ENCODE measurements at places on chromosomes 3 and 15.

- DNase-seq = peak; percentile 49
Measured at GRCh38 chr3:102673271-102674115, 238.7 kb downstream of the ZPLD1 start.

GRCh38 chr15:39920510-39921273, 626 bp upstream of the GPR176 start:
- DNase-seq = peak; percentile 78

- no peak for DNase-seq
Measured at GRCh38 chr15:58418135-58418534, 13.7 kb upstream of the LIPC start.

DNA sequence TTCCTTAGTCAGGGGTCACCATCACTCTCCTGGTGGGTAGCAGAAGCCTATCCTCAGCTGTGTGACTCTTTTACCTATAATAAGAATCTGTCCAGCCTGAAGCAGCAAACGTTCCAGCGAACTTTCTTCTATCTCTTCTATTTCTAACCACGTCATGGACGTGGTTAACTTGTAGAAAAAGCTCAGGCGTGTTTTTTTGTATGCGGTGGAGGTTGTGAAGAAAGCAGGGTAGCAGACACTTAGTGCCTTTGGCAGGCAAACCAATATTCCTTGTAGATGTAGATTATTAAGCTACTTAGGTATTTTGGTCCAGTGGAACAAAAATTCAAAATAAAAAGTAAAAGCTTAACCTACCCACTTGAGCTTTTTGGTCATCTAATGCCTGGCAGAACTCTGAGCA, 31.8 kb upstream of the GPR171 start:
- DNase-seq = no peak

DNA sequence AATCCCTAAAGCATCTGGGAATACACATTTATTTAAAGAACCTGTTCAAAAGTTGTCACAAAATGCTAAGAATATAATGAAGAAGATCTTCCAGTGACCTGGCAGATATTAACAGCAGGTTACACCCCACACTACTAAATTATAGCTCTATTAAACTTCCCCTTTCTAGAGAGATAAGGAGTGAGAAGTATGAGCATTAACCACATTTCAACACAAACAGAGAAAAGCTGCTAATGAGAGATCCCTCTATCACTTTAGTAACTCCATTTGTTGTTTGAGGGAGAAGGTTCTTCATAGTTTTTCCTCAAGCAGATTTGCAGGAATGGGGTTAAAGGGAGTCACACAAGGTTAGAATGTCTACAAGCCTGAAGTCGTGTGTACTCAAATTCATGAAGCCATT, 3.6 kb downstream of the COL8A1 start:
- no peak for DNase-seq

GRCh38 chr3:12258911-12259310, 30.0 kb upstream of the PPARG start:
- no peak for DNase-seq

GRCh38 chr15:94703596-94703995, 472.2 kb downstream of the MCTP2 start:
- no peak for DNase-seq

GRCh38 chr3:44554626-44555592, at the start of gene ZKSCAN7:
TSS of gene ZKSCAN7 (plus strand) at chr3:44555193. CDS start at chr3:44557048, 1,855 bp downstream.
- DNase-seq = peak; percentile 46

- DNase-seq = no peak
Measured at GRCh38 chr3:183730361-183730760, 32.8 kb downstream of the YEATS2 start.

GRCh38 chr15:92705764-92706163, 50.2 kb upstream of the FAM174B start:
- no peak for DNase-seq

DNA sequence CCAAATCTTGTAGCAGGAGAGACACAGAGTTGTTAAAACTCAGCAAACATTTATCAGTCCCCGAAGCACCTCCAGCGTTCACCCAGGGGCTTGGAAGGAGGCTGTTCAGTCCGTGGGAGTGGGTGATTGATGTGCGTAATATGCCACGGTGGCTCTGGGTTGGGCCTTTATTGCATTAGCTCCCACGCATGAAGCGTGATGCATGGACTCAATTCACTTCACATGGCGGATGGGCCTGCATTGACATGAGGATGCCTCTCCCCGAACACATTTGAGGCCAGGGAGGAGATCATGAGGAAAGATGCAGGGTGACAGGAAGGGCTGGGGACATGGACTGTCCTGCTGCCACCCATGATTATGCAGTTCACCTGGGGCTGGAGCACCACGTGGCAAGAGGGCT, 126.5 kb downstream of the FAM43A start:
- no peak for DNase-seq

GRCh38 chr15:65577129-65577996, 33.6 kb downstream of the INTS14 start:
- no peak for DNase-seq

- no peak for DNase-seq
Measured at GRCh38 chr15:80662129-80662528, 33.0 kb upstream of the ABHD17C start.
